Testis (tissue), 5 donors: ENCODE measurements at places on chromosomes 11 and 22. TPM values are rescaled to one million over a fixed set of nuclear protein-coding genes. Genes with fewer than 3 reads are reported as not detected.

The ST14 gene
- total RNA-seq = 2.4 TPM

- H3K4me3 ChIP-seq = no peak overlapping the region
- DNase-seq = no peak
- H3K27me3 ChIP-seq = no peaks in the 10 kb centered on the region
- no peak overlapping the region for H3K27ac ChIP-seq
Measured at GRCh38 chr11:107587306-107587979, 3.5 kb upstream of the ELMOD1 start.

The SERPIND1 gene
- total RNA-seq = 0.16 TPM

DNA sequence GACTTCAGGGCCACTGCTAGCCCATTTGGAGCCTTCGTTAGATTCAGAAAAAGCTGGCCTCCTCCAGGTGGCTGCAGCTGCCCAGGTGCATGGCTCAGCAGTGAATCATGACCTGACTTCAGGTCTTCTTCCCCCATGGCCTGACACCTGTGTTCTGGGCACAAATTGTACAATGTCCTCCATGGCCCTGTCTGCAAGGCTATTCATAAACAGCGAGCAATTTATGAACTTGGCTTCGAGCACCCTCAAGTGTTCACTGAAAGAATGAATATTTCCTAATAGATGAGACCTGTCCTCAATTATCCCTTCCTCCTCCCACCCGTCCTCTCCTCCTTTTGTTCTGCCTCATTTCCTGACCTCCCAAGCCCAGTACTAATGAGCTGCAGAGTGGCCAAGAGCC lies 12.2 kb upstream of the VPS37C start:
- DNase-seq = no peak
- H3K4me3 ChIP-seq = no peak overlapping the region
- H3K27ac ChIP-seq = no peak overlapping the region

GRCh38 chr22:43505896-43506295 lies 94.1 kb downstream of the MPPED1 start:
- no peaks in the 10 kb centered on the region for H3K36me3 ChIP-seq
- DNase-seq = no peak
- H3K4me3 ChIP-seq = no peak overlapping the region
- no peak overlapping the region for H3K27ac ChIP-seq
- no peaks in the 10 kb centered on the region for H3K27me3 ChIP-seq

- no peak for DNase-seq
- H3K4me3 ChIP-seq = no peak overlapping the region
- H3K27me3 ChIP-seq = no peaks in the 10 kb centered on the region
Measured at GRCh38 chr11:35403765-35404387, 15.5 kb downstream of the SLC1A2 start.

DNA sequence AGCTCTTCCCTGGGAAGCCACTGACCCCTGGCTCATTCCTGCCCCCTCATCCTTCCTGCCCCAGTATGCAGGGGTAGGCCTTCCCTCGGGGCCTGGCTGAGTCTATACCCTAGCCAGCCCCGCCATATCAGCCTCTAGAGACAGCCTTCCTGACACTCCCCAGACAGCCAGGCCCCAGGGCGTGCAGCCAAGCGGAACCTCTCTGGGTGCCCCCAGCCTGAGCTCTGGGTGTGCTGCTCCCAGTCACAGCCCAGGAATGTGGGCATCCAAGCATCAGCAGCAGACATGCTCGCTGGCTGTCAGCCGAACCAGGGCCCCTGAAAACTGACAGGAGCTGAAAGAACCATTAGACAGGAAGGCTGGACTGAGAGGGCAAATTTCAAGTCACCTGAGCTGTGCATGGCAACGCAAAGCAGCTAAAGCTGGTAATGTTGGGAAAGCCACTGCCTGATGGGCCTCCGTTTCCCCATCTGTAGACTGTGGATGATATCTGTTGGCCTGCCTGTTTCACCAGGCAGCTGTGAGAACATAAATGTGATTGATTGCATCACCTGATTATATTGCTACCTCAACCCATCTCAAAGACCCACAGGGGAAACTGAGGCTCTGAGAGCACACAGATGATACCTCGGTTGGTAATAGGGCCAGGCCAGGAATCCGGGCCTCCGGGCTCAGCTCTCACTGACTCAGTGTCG lies 93.2 kb downstream of the LRRC32 start:
- no peak overlapping the region for H3K4me3 ChIP-seq
- no peaks in the 10 kb centered on the region for H3K36me3 ChIP-seq
- no peak for DNase-seq
- no peak overlapping the region for H3K27ac ChIP-seq

The CCDC73 gene
- total RNA-seq = 6.6 TPM

DNA sequence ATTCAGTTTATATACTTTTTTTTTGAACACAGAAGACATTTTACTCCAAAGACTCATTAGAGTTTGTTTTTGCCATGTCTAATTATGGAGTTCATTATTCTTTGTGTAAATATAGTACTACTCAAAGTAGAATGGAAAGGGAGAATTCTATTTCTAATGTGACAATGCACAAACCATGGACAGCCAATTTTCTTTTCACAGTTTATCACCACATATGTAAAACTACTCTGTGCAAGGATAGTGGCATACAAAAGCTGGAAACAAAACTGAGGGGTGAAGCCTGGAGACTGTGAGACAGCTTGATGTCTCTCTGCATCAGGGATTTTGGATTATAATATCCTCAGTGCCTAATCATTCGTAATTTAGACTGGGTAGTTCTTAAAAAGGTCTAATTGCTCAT lies 75.5 kb downstream of the LUZP2 start:
- no peaks in the 10 kb centered on the region for H3K4me1 ChIP-seq
- H3K27me3 ChIP-seq = no peaks in the 10 kb centered on the region
- no peak overlapping the region for H3K4me3 ChIP-seq
- DNase-seq = no peak

GRCh38 chr22:38449776-38450175 lies 5.2 kb downstream of the KCNJ4 start:
- H3K27ac ChIP-seq = no peak overlapping the region
- no peak overlapping the region for H3K4me3 ChIP-seq
- DNase-seq = no peak
- H3K27me3 ChIP-seq = no peaks in the 10 kb centered on the region
- no peaks in the 10 kb centered on the region for H3K4me1 ChIP-seq

The NNMT gene
- total RNA-seq = 10.6 TPM

GRCh38 chr11:93623920-93624319 lies 37.6 kb upstream of the CEP295 start:
- H3K4me3 ChIP-seq = no peak overlapping the region
- H3K27me3 ChIP-seq = no peaks in the 10 kb centered on the region
- DNase-seq = no peak
- no peaks in the 10 kb centered on the region for H3K36me3 ChIP-seq
- no peaks in the 10 kb centered on the region for H3K4me1 ChIP-seq

DNA sequence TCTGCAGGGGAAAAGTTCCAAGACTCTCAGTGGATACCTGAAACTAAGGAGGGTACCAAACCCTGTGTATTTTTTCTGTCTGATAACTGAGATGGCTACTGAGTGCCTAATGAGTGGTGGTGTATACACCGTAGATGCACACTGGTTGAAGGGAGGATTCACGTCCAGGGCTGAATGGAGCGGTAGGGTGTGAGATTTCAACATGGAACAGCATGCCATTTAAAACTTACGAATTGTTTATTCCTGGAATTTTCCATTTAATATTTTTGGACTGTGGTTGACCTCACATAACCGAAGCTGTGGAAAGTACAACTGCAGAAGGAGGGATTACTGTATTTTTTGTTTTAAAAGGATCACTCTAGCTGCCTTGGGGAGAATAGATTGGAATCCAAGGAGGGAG lies 322.5 kb upstream of the SORL1-AS1 start:
- H3K36me3 ChIP-seq = no peaks in the 10 kb centered on the region
- no peak overlapping the region for H3K27ac ChIP-seq
- H3K4me1 ChIP-seq = peaks cover 3% of the 10 kb centered on the region
- no peak for DNase-seq

GRCh38 chr22:39012533-39013511 lies 1.2 kb upstream of the APOBEC3C start:
- H3K27me3 ChIP-seq = no peaks in the 10 kb centered on the region
- peaks cover 28% of the 10 kb centered on the region for H3K4me1 ChIP-seq
- no peaks in the 10 kb centered on the region for H3K36me3 ChIP-seq
- H3K27ac ChIP-seq = peak overlapping the region; percentile 89
- no peak overlapping the region for H3K4me3 ChIP-seq

The ANGPTL5 gene
- 0.31 TPM for total RNA-seq

The MAPK8IP1 gene
- 57.5 TPM for total RNA-seq

DNA sequence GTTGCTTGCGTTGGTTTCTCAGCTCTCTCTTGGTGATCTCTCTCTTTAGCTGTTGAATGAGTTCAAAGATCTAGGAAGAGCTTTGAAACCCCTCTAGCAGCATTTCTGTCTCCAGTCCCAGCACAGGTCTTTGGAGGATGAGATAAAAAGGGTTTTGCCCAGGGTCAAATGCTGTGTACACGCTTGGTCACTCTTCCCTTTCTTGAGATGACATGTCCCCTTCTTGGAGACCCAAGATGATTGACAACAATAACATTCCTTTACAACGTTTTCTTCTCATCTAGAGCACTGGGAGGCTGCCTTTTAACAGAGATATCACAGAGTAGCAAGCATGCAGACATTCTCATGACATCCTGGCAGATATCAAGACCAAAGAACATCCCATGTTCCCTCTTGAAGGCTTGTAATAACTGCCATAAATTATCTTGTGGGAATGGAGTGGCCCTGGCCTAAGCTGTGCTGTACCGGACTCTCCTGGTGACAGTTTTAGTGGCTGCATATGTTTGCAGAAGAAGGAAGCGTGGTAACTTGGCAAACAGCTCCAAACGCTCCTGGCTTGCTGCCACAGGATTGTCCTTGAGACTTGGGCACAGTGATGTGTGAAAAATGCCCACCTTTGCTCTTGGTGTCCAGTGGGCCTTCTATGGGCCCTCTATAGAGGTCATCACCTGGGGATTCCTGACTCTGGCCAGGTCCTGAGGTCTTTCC lies 107.8 kb downstream of the PTPRJ start:
- DNase-seq = peak; percentile 28
- no peaks in the 10 kb centered on the region for H3K36me3 ChIP-seq
- peaks cover 2% of the 10 kb centered on the region for H3K4me1 ChIP-seq
- no peaks in the 10 kb centered on the region for H3K27me3 ChIP-seq

DNA sequence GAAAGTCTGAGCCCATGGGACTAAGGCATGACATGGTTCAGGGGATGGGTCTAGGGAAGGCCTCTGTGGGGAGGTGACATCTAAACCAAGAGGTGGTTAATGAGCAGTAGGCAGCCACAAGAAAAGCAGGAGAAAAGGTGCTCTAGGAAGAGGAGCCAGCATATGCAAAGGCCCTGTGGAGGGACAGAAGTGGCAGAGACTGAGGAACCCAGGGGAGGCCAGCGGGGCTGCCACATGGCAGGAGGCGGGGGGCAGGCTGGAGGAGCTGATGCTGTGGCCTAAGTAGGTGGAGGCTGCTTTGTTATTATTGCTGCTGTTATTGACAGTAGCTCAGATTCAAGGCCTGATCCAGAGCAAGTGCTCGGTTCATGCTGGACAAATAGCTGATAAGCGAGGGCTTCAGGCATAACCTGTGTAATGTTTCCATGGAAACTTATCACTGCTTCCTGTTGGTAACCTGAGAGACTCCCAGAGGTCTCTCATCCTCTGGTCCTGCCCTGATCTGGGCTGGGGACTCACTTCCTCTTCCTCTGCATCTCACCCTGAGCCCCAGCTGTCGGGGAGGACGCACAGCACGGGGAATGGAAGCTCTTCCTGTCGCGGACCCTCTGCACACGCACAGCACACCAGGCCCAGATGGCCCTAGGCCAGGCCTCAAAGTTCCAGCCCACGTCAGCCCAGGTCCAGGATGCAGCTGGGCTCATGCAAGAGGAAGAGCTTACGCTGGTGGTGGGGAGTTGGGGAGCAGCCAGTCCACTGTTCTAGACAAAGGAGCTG lies 75.2 kb upstream of the TP53I11 start:
- no peaks in the 10 kb centered on the region for H3K36me3 ChIP-seq
- H3K27me3 ChIP-seq = no peaks in the 10 kb centered on the region
- DNase-seq = peak; percentile 25

GRCh38 chr11:69454018-69454417 lies 27.4 kb upstream of the LINC01488 start:
- H3K27me3 ChIP-seq = no peaks in the 10 kb centered on the region
- no peaks in the 10 kb centered on the region for H3K4me1 ChIP-seq
- H3K4me3 ChIP-seq = no peak overlapping the region
- no peak for DNase-seq
- no peaks in the 10 kb centered on the region for H3K36me3 ChIP-seq
- no peak overlapping the region for H3K27ac ChIP-seq

The SCN4B gene
- total RNA-seq = 1.9 TPM

DNA sequence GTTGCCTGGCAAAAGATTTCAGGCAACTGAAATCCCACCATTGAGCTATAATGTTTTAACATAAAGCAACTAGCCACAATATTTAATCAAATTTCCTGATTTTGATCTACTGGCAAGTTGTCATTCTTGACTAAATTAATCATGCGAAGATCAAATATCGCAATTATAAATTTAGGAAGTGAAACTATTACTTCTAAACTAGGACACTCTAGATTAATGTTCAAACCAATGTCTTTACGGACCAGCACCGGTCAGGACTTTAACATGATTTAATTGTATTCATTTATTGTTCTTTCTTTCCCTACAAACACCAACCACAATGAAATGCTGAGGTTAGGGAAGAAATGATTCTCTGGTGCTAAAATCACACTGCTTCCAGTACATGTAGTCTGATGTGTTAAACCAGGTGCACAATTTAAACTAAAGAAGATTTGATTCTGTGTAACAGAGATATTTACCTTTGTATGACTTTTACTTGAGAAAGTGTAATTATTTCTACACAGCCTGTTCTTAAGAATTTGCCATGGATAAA lies 14.9 kb downstream of the GAS2 start:
- no peak overlapping the region for H3K4me3 ChIP-seq
- H3K36me3 ChIP-seq = no peaks in the 10 kb centered on the region
- H3K4me1 ChIP-seq = no peaks in the 10 kb centered on the region
- no peak overlapping the region for H3K27ac ChIP-seq
- H3K27me3 ChIP-seq = no peaks in the 10 kb centered on the region

The DMC1 gene
- total RNA-seq = 8.9 TPM

The C22orf42 gene
- 4.0 TPM for total RNA-seq

DNA sequence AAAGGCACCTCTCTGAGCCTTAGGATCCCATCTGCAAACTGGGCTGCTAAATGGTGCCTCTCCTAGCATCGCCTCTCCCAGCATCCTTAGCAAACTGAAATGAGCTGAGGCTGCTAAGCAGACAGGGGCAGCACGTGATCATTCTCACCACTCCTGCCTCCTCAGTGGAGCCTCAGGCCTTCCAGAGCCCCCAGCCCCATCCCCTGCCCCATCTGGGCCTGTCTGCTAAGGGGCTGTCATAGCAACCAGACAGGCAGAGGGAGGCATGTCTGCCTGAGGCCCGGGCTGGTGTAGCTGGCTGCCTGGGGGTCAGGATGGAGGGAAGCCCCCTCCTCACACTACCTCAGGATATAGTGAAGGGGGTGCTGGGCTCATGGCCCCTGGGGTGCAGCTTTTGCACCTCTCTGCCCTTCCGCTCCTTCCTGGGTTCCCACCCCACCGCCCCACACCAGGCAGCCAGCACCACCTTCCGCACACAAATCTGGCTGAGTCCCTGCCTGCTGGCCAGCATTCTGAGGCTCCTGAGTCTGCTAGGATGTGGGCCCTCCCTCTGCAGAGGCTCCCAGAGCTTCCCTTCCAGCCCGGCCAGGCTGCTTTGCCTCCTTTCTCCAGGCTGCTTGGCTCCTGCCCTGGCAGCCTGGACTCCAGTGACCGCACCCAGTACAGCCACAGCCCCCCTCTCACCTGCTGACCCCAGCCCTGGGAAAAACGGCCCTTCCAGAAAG lies 47.5 kb upstream of the TTLL12 start:
- no peaks in the 10 kb centered on the region for H3K27me3 ChIP-seq
- H3K4me3 ChIP-seq = no peak overlapping the region
- peaks cover 44% of the 10 kb centered on the region for H3K4me1 ChIP-seq
